ENCODE measurements at places on chromosomes 1 and 21.

GRCh38 chr1:201176940-201177339 is 13.7 kb upstream of the IGFN1 start:
- DNase-seq = no peak

GRCh38 chr1:19055001-19055400 is 98.5 kb upstream of the IFFO2 start:
- no peak for DNase-seq

GRCh38 chr1:30665216-30666010 is 58.0 kb downstream of the MATN1 start:
- DNase-seq = no peak

DNA sequence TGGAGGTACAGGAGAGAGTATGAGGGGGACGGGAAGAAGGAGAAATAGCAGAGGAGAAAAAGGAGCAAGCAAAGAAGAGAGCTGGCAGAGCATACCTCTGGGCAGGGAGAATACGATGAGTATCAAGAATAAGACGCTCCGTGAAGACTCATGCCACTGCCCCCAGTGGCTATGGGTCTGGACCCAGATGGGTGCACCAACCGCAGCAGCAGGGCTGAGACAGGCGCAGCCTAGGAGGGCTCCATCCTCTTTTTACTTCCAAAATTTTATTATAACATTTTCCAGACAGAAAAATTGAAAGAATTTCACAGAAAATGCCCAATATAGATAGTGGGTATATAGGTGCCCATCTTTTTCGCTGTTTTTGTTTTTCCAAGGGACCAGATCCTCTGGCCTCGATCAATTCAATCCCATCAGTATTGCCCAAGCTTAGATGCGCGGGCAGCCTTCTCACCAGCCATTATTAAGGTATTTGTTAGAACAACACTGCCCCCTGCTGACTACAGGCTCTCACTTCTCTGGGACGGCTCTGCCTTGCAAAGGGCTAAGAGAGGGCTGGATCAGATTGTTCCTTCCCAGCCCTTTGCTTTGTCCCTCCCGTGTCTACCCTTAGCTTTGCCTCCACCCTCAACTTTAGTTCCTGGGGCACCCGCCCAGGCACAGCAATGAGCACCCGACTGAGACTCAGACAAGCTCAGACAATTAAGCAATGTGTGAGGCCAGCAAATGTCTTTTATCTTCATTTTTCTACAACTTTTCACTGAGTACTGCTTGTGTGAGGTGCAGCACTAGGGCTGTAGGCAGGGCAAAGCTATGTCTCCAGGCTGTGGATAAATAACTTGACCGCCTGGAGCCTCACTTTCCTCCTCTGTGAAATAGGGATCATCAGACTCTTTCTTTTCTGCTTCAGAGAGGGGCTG is 17.5 kb upstream of the CAMK1G start:
- DNase-seq = peak; percentile 71

DNA sequence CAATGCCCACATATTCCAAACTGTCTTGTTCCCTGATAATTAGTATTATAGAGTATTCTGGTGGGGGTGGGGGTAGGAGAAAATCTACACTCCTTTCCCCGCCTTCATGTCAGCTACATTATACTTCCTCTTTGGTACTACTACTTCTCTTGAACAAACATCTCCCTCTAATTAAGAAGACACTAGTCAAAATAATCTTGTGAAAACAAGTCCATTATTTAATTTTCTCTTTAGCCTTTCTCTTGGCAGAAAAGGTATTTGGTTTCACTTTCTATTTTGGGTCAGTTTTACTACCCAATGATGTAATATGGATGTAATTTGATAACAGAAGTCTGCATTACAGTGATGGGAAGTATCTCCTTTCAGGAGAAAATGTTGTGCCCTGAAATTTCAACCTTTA is 22.5 kb downstream of the NTMT2 start:
- DNase-seq = peak; percentile 40

- DNase-seq = peak; percentile 74
Observed at GRCh38 chr1:226763905-226764264, 24.8 kb upstream of the ITPKB start.

GRCh38 chr1:177650947-177651346 is 318.9 kb downstream of the SEC16B start:
- DNase-seq = no peak

DNA sequence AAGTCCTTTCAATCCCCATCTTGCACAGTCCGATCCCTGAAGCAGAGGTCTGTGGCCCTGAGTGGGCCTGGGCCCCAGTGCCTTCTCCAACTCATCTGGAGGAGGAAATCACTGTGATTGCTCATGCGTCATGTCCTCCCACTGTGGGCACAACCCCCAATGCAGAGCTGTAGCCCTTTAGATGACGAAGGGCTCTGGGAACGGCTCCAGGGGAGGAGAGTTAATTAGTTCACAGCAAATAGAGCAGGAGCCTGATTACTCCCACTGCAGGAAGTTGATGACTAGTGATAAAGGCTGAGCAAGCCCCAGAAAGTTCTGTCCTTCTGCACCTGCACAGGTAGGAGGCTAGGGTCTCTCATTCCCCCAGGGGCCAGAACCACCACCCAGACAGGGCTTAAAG is 111.5 kb downstream of the CCDC185 start:
- peak; percentile 77 for DNase-seq

DNA sequence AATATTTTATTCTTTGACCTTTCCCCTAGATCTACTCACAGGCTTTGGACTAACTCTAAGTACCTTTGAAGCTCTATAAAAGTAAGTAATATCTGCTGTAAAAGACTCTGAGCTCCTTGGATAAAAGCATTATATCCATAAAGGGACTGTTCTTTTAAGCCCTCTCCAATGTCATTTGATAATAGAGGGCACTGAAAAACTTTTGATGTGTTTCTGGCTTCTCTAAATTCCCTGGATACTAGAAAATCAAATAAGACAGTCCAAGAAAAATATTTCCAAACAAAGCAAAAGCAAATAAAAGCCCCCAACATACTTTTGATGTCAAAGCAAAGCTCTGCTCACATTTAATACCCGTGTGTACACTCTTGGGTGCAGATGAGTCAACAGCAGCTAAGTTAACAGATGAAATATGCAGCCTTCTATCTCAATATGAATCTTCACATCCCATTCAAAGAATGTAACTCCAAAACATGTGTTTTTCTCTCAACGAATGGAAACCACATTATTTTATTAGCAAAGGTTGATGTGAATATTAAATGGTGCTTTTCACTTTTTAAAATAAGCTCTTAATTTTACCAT is 230.3 kb downstream of the CENPF start:
- DNase-seq = peak; percentile 60

GRCh38 chr1:99728494-99729235 is 37.8 kb downstream of the FRRS1 start:
- no peak for DNase-seq

GRCh38 chr21:35882791-35883240 is 177.5 kb downstream of the SETD4 start:
- no peak for DNase-seq

DNA sequence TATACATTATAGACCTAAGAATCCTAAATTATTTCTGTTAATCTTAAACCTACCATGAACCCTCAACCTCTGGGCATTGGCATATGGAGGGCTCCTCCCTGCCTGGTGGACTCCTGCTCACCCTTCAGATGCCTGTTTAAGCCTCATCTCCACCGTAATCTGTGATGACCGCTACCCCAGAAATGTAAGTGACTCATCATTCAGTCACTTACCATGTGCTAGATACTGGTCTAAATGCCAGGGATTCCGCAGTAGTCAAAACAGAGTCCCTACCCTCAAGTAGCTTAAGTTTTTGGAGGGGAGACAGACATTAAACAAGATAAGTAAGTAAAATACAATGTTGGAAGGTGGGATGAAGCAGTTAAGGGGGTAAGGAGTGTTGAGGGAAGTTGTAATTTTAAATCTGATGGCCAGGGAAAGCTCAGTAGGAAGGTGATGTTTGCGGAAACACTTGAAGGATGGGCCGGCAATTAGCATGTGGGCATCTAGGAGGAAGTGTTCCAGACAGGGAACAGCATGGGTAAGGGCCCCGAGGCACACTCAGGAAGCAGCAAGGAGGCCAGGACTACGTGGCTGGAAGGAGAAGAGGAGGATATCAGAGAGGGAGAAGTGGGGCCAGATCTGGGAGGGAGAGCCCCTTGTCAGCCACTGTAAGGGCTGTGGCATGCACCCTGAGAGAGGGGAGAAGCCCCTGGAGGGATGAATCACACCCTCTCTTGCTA is 141.7 kb upstream of the HOOK1 start:
- peak; percentile 22 for DNase-seq

DNA sequence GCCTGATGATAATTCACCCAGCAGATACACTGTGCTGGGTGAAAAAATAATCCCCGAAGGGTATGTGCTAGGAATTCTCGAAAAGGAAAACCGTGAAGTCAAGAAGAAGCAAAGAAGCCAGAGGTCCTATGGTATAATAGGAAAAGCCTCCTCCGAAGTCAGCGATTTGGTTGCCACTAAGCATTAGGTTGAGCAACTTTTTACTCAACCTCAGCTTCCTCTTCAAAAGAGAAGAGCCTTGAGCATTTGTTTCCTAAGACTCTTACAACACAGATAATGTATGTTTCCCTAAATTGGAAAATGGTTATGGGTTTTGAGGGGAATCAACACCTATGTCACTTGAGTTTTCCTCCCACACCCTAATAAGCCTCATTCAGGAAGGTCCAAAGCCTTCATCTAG is 21.3 kb upstream of the MNDA start:
- DNase-seq = no peak

DNA sequence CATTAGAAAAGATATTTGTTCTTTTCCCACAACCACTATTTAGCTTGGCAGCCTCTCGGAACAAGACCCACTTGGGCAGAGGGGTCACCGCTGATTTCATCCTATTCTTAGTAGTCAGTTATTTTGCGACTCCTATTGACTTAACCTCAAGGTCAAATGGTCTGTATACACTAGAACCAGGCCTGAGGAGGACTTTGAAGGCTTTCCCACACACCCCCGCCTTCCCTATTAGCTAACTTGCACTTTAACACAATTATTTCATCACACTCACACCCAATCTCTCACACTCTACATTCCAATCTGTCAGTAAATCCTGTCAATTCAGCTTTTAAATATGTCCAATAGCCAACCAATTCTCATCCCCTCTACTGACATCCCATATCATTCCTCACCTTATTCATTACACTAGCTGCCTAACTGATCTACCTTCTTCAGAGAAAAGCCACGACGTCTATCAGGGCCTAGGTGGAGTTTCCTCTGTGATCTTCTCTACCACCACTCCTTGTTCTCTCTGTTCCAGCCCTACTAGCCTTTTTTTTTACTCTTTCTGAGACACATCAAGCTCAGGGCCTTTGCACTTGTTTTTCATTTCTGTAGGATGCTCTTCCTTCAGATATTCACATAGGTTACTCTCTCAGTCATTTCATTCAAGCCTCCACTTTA is 1.0 kb upstream of the NIBAN1 start:
- DNase-seq = no peak

DNA sequence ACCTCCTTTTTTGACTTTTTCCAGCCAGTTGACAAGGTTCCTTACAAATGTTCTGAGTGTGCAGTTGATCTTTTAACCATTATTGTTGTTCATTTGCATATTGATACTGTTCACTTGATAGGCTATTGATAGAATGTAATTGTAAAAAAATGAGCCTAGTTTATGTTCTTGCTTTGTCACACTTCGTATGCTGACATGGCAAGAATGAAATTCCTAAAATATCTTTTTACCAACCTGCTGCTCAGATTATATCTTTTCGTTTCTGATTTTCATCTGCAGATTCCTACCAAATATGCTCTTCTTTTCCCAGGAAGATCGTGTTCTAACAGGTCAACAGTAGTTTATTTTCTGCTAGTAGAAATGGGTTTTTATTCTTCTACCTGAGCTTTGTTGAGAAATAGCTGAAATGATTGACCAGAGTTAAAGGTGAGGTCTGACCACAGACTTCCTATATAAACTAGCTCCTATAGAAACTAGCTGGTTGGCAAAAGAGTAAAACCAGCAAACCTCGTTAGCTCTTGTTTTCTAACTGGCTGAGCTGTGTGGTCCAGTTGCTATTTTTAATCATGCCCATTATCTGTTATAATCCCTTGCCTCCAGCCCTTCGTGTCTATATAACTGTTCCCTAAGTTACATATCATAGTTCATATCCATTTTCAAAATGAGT is 174.8 kb downstream of the HS2ST1 start:
- DNase-seq = no peak

DNA sequence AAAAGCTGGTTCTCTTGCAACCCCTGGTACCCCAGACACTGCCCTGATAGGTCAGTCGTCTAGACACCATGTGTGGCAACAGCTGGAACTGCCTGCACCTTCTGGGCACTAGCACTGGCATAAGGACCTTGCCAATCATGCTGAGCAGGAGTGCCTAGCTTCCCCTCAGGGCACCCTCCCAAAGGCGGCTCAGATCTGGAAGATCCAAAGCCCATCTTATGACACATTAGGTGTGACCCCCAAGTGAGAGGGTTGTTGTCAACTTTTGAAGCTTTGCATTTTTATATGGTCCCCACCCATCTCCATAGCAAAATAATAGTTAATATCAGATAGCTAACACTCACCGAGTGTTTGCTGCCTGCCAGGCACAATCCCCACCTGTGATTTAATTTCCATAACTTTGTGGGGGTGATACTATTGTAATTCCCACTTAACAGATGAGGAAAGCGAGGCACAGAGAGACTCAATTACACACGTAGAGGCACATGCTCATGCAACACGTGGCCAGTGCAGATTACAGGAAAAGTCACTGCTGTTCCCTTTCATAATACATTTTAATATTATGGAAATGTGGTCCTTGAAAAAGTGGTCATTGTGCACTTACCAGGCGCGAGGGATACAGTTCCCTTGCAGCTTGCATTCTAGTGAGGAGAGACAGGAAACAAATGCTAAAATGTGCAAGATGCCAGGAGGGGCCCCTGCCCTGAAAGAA is 25.8 kb downstream of the EXOC8 start:
- DNase-seq = no peak

GRCh38 chr1:202812176-202813026 is 1.6 kb downstream of the PCAT6 start:
- no peak for DNase-seq

- DNase-seq = peak; percentile 21
Observed at GRCh38 chr1:190908691-190909090, 431.0 kb upstream of the BRINP3 start.

DNA sequence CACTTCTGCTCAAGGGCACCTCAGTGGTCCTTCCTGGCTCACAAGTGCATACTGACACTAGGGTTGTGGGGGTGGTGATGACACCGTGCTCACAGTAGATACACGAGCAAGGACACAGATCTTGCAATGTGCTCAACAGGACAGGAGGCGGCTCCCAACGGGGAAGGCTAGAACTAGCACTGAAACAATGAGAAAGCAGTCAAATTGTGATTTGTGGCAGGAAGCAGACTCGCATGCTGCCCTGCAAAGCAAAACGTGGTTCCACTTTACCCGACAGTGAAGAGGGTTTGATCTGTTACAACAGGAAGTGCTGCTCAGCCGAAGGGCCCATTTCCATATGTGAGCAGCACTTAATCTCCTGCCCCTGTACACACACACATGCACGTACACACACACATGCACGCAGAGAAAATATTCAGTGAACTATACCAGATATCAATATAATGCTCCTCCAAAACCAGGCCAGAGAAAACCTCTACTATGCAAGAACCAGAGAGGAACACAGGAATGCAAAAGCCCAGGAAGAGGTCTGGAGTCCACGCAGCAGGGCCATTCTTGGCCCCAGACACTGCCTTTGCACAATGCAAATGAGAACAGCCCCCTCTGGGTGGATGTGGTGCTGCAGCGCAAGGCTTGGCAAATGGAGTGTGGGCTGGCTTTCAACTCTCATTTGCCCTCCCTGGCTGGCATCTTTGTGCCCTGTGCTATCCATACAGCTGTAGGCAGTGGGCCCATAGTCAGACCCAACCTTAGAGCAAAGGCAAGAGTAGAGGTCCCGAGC is 47.1 kb downstream of the KANK4 start:
- DNase-seq = no peak

Measured in stromal cell of bone marrow (primary cell).